ENCODE measurements at places on chromosomes 16 and 17.

GRCh38 chr17:71919186-71919585 lies 201.6 kb upstream of the SOX9 start:
- DNase-seq: no peak

DNA sequence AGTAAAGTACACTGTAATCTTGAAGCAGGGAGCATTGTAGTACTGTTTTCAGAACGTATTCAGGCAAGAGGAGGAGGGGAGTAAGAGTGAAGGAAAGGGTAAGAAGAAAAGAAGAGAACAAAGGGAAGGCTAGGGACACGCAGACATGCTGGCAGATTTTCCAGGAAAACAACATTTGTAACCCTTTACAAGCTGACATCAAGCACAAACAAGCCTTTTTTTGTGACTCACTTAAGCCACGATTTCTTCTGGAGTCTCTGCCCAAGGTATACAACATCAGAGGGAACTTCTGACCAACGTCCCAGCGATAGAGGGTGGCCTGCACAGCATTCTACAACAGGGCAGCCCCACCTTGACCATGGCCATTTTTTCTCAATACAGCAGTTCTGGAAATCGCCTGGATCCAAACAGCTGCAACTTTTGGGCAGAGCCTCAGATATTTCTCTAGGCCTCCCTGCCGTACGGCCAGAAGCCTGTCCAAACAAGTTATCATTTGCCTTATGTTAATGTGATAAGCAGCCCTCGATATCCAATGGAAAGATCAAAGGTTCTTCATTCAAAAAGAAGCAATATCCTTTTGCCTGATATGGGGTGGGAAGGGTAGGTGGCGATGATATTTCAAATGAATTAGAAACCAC lies 247.3 kb downstream of the ZFHX3 start:
- DNase-seq: no peak

GRCh38 chr17:12193144-12193735 lies 172.6 kb downstream of the MAP2K4 start:
- no peak for DNase-seq

DNA sequence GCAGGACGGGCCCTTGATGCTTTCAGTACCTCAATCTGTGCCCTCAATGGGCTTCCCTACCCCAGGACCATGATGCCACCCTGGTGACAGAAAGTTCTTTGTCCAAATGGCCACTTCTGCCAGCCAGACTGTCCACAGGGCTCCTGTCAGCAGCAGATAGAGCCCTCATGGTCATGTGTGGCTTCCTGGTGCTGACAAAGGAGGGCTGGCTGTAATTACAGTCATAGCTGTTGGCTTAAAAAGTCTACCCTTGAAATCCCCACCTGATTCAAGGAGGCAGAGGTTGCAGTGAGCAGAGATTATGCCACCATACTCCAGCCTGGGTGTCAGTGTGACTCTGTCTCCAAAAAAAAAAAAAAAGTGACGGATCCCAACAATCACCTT lies 3.3 kb downstream of the TRPV2 start:
- DNase-seq: no peak

GRCh38 chr16:10943064-10943353 lies 741 bp upstream of the DEXI start:
- DNase-seq: no peak

DNA sequence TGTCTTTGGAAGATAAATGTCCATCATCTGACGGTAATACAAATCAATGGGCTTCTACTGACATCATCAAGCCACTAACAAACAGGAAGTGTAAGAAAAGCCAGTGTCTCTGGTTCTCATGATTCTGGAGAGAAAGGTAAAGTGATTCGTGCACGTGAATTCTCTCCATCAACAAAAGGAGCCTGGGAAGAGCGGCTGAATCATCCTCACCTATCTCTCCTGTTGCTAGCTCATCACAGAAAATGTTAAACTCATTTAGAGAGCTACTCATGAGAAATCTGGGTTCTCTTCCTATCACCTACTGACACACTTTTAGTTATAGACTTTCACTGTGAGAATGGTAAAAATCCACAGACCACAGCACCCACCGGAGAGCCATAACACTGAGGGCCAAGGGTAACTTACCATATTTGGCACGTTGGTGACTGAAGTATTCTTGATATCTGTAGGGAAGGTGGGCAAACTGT lies 70.3 kb downstream of the CREBBP start:
- no peak for DNase-seq

GRCh38 chr16:84434800-84435199 lies 66.5 kb downstream of the ATP2C2 start:
- DNase-seq: no peak

- no peak for DNase-seq
Measured at GRCh38 chr16:19841184-19841583, 43.5 kb downstream of the GPRC5B start.

- DNase-seq: no peak
Measured at GRCh38 chr17:53719229-53719628, 103.5 kb upstream of the KIF2B start.

DNA sequence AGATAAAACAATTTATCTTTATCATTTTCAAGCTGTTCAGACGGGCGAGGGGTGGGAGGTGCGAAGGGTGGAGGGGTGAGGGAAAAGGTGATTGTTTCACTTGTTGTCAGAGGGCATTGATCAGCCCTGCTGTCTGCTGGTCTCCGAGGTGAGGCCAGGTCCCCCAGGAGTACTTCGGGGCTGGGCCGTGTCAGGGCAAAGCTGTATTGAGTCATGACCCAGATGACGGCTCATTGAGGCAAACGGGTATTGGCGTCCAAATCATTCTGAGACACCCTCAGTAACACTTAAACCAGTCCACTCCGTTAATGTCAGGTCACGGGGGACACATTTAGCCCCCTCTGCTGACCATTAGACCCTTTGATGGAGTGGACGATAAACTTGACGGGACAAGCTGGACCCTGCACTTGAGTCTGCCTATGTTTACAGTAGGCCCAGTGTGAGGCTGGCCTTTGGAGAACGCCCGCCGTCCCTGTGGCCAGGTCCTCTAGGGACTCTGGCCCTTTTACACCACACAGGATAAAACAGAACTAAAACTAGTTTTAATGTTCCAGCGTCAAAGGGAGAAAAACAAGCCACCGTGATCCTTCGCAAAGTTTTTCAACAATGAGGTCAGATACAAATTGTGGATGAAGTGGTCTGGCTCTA lies 502.2 kb upstream of the ZFHX3 start:
- no peak for DNase-seq

- no peak for DNase-seq
Measured at GRCh38 chr17:17698371-17698770, 17.1 kb downstream of the RAI1 start.

- no peak for DNase-seq
Measured at GRCh38 chr16:89360760-89361435, 129.5 kb downstream of the ANKRD11 start.

DNA sequence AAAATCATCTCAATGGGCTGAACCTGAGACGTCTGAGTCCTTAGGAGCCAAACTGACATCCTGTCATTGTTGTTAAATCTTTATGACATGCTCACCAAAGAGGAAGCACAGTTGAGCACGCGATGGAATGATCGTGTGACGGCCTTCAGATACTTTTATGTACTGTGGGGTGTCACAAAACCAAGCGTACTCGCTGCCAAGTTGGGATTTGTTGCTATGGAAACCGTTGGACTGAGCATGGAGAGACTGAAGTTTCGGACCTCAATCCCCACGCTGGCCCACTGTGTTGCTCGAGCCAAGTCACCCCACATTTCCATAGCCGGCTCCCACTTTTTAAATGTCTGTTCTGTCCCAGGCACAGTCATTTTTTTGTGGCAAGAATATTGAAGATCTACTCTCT lies 222.8 kb upstream of the SDK2 start:
- DNase-seq: no peak

GRCh38 chr17:49670641-49671040 lies 7.3 kb downstream of the SPOP start:
- no peak for DNase-seq

DNA sequence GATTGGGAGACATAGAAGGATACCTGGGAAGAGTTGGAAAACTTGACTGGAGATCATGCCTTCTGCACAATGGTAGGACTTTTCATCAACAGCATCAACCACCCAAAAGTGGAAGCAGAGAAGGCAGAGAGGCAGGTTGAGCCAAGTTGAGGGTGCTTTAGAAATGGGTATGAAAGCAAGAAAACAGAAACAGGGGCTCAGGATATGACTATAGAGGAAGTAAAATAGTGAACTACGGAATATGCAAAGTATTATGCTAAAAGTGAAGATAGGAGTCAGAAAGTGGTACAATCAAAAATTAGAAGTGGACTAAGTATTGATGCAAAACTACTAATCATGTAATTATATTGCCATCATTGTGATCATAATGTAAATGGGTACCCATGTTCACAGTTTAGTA lies 16.1 kb upstream of the ARHGAP44 start:
- DNase-seq: no peak

GRCh38 chr16:13937411-13937810 lies 17.5 kb downstream of the ERCC4 start:
- no peak for DNase-seq

DNA sequence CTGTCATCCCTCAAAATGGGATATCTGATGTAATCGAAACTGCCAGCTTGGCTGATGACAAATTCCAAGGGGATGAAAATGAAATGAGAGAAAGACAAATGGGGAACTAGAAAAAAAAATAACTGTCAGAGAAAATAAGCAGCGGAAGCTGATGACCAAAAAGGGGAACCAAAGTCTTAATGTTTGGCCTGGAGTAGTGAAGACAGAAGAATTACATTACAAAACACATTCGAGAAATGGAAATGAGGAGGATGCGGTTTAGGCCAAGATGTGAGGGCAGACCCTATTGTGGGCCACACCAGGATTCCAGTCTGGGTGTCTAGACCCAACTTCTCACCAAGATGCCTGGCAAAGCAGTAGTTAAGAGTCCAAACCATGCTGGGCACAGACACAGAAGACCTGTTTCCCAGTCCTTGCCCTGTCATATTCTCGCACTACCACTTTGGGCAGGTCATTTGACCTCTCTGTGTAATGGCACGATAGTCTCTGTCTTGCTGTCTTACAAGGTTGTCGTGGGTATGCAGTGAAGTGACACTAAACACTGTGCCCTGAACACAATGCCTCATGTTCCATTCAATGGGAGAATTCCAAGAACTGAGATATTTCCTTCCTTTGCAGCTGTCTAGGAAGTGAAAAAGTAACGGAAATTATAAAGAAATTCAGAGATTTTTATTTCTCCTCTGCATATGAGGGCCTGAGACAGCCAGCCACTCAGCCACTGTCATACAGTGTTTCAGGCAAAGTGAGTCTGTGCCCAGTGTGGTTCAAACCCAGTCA lies 12.3 kb upstream of the CCL2 start:
- no peak for DNase-seq

DNA sequence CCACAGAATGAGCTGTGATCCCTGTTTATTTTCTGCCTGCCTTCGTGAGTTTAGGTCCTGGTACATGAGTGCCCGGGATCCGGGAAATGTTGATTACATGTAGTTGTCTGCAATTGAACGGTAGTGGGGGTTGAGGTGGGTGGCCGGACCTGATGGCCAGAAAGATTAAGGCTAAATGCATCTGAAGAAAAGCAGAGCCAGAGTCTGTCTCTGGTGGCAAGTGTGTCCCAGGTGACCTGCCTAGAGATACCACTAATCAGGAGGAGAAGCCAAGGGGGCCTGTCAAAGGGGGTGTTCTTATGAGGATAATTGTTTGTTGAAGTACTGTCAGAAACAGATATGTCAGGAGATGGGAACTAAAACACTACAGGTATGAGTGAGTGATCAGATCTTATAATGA lies 154.0 kb upstream of the ASIC2 start:
- no peak for DNase-seq

DNA sequence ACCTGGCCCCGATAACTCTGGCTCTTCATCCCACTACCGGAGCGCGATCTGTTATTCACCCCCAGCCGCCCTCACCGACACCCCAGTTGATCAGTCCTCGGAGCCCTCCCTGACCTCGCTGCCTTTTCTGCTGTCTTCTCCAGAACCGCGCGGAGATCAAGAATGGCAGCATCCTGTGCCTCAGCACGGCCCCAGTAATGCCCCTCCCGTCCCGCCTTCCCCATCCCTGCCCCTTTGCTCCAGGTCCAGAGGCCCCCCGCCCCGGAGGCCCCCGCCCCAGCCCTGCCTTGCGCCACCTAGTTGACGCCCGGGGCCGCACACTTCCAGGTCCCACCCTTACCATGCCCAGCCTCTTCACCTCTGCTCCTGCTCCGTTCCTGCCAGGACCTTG lies 872 bp downstream of the ELMO3 start:
- DNase-seq: no peak

- no peak for DNase-seq
Measured at GRCh38 chr17:79919164-79919585, 79.9 kb upstream of the CBX4 start.
